ENCODE measurements at places on chromosomes 2 and 18. TPM values are rescaled to one million over a fixed set of nuclear protein-coding genes. Genes with fewer than 3 reads are reported as not detected.

Gene PLA2R1
- 0.90 TPM for total RNA-seq

Gene MARCHF4
- total RNA-seq, result under 0.01 TPM

GRCh38 chr2:164560181-164560792, 61.0 kb downstream of the GRB14 start:
- peak; percentile 27 for DNase-seq

- DNase-seq, result no peak
Measured at GRCh38 chr2:80830891-80831290, 526.3 kb upstream of the LRRTM1 start.

DNA sequence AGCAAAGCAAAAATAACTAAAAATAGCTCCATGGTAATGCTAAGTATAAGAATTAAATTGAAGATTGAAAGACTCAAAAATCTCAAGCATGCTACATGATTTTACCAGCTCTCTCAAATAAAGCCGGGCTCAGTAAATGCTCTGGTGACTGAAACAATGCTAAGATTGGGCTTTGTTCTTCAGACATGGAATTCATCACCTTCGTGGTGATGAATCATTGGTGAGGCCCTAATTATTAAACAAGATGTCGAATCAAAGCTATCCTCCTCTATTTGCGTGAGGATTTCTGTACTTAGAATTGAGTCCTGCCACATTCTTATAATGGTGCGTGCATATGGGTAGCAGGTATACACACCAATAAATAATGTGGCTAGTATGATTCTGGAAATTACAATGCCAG, 58.8 kb upstream of the LRRTM1 start:
- no peak for DNase-seq

DNA sequence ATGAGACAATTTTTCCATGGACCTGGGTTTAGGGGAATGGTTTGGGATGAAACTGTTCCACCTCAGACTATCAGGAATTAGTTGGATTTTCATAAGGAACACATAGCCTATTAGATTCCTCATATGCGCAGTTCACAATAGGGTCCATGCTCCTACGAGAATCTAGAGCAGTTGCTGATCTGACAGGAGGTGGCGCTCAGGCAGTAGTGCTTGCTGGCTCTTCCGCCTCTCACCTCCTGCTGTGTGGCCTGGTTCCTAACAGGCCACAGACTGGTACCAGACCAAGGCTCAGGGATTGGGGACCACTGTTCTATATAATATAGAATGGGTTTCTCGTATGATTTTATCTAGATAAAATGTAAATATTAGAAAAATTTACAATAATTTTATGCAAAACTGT, 338.7 kb downstream of the CPS1 start:
- DNase-seq, result no peak

- DNase-seq, result no peak
Measured at GRCh38 chr2:72734432-72734831, 91.4 kb downstream of the EXOC6B start.

DNA sequence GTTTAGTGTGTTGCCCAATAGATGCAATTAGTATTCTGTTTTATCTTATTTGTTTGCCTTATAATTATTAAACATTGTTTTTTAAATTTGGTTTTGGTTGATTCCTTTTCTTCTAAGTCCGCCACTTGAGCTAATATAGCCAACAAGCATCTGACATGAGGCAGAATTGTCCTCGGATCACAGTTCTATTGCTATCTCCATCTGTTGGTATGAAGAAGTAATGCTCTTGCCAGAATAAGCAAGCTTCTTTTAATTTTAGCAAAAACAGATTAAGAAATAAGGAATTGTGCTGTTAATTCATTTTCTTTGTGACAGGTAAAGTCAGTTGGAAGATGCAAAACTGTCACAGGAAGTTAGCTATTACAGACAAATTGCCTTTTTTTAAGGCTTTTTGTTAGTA, 54.3 kb downstream of the R3HDM1 start:
- DNase-seq, result no peak

DNA sequence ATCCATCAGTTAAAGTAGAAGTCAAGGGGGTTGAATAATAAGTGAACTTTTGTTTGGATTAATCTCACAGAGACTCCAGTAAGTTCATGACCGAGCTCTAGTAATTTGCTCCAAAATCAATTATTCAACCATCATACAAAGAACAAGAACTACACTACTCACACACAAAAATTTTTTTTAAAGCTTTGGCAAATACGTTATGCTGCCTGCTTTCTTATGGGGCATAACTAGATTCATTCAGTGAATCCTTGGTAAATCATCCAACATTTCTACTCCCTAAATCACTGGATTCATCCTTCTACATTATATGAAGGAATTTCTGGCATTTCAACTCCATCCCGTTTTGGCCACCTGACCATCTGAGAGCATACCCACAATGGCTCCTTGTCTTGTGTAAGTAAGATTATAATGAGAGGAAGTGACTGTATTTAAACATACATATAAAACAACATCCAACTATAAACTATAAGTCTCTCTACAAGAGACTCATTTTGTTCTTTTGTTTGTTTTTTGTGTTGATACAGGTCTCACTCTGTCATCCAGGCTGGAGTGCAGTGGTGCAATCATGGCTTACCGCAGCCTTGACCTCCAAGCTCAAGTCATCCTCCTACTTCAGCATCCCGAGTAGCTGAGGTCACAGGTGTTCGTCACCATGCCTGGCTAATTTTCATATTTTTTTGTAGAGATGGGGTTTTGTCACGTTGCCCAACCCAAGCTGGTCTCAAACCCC, 144.2 kb upstream of the LRRTM4 start:
- no peak for DNase-seq

GRCh38 chr2:13433954-13434353, 717.2 kb downstream of the TRIB2 start:
- DNase-seq, result no peak

DNA sequence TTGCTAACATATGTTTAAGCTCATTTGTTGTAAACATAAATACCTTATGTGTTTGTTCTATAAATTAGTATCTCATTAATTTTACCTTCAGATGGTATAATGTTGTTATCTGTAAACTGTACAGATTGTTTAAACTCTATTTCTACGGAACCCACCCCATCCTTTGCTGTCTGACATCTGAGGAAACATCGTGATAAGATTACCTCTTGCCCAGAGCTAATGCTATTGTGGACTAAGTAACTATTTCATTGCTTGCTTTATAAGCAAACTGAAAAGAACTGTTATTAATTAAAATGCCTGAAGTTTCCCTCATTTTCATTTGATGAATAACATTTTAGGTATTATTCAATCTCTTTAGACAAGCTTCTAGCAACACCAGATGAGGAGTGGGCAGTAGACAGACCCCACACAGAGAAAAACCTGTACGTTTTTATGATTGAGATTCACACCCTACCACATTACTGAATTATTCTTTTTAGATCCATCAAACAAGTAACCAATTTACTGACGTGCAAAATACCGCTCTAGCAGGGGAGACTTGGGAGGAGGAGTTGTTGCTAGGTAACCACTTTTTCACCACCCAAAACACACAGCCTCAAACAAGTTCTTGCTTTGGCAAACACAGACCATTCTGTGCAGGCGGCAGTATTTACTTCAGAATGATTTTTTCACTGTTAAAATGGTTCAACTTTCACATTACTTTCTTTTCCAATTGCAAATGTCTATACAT, 1.9 kb upstream of the SYT4 start:
- no peak for DNase-seq

Measured in thymus (tissue), 14 donors.